T47D (cell line): ENCODE measurements at places on chromosomes 13 and 19.

DNA sequence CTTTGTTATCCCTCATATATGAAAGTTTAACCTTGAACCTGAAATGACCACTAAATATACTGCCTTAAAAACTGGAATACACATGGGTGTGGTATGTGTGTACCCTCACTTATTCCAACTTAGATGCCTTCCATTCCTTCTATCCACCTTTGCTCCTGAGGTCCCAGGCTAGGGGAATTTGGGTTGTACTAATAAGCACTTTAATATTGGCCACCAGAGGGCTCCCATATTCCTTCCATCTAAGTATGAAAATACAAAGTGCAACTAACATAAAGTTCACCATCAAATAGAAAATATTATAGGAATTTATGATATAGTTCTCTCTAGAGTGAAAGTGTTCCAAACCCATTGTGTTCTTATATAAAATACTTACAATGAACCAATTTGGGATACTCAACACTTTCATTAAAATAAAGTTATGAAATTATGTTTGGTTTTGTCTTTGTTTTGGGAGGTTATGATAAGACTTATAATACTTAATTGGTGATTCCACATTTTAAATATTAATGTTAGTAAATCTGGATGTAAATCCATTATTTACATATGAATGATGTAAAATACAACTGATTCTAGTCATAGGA lies 62.3 kb downstream of the ITGBL1 start:
- DNase-seq, result no peak

DNA sequence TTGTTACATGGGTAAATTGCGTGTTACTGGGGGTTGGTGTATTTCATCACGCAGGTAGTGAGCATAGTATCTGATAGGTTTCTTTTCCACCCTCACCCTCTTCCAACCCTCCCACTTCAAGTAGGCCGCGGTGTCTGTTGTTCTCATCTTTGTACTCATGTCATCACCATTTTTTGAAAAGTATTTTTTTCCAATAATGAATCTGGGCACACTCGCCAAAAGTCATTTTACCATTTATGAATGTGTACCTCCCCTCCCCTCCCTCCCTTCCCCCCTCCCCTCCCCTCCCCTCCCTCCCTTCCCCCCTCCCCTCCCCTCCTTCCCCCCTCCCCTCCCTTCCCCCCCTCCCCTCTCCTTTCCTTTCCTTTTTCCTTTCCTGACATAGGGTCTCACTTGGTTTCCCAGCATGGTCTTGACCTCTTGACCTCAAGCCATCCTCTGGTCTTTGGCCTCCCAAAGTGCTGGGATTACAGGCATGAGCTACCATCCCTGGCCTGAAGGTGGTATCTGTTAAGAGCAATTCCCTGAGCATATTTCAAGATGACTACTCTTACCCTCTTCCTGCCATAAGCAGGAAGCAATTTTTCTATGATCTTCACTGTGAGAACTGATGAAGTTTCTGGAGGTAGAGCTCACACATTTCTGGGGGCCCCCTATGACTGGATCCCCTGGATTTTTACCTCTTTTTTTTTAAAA lies 15.7 kb downstream of the ZNF627 start:
- peak; percentile 42 for DNase-seq

DNA sequence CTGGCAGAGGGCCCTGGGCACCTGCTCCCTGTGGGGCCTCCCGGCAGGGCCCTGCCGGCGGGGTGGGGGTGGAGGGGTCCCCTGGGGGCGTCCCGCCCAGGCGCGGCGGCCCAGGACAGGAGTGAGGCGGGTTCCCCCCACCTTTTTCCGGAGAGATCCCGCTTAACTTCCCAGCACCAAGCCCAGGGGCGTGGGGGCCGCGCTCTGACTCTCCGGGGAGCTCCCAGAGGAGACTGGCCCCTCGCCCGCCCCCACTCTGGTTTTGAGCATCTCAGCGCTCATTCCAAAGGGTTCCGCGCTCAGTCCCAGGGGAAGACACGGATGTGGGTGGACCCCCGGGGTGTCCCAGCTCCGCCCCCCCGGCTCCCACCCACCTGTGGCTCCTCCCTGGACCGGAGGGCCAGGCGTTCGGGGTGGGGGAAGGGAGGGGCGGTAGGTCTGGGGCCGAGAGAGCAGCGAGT lies 476 bp downstream of the C2CD4C start:
- DNase-seq, result no peak

DNA sequence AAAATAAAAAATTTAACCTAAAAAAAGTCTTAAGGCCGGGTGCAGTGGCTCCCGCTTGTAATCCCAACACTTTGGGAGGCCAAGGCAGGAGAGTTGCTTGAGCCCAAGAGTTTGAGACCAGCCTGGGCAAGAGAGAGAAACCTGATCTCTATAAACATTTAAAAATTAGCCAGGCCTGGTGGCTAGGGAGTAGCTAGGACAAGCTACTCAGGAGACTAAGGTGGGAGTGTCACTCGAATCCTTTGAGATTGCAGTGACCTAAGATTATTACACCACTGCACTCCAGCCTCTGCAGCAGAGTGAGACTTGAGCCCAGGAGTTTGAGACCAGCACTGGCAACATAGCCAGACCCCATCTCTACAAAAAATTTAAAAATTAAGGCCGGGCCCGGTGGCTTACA lies 1.1 kb downstream of the CCDC97 start:
- no peak for DNase-seq

DNA sequence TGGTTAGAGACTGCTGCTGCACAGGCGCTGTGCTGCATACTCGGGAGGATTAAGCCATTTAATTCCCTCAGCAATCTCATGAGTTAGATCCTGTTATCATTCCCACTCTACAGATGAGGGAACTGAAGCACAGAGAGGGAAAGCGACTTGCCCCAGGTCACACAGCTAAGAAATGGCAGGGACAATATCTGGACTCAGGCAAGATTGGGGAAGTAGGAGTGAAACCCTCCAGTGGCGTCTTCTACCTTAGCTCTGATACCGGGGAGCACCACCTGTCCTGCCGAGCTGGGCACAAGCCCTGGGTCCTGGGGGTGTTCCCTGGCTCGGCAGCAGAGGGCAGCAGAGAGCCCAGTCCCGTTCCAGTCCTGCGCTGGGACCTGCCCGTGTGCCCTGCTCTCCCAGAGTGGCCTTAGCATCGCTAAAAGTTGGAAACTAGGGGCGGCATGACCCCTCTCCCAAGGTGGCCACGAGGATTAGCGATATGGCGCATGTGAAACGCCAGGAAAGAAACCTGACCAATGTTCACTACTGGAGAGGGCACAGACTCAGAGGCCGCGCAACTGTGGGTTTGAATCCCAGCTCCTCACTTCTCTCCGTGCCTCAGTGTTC lies 20.5 kb downstream of the CYTH2 start:
- peak; percentile 78 for DNase-seq
